Uterine smooth muscle cell (primary cell): ENCODE measurements at places on chromosomes 4 and X. TPM values are rescaled to one million over a fixed set of nuclear protein-coding genes. Genes with fewer than 3 reads are reported as not detected.

Gene SPANXA2
- not detected in 2 replicates for total RNA-seq

Gene UGT2B11
- total RNA-seq: not detected in 2 replicates

Gene CDX4
- total RNA-seq: not detected in 2 replicates

Gene VMA21
- 50.9 and 58.0 TPM in 2 replicates for total RNA-seq

Gene ELK1
- 20.4 and 23.6 TPM in 2 replicates for total RNA-seq

Gene NLRP2B
- total RNA-seq: not detected in 2 replicates

Gene CLNK
- not detected in 2 replicates for total RNA-seq

Gene ODAM
- total RNA-seq: not detected in 2 replicates

Gene FAM47A
- total RNA-seq: not detected in 2 replicates

Gene GAB1
- total RNA-seq: 8.9 and 12.5 TPM in 2 replicates

Gene AFP
- total RNA-seq: 1.2 and 1.7 TPM in 2 replicates

Gene CPE
- 1.00 and 1.3 TPM in 2 replicates for total RNA-seq

Gene ARMCX4
- 8.2 and 9.5 TPM in 2 replicates for total RNA-seq

Gene HSFX3
- not detected in 2 replicates for total RNA-seq

Gene KLB
- not detected in 2 replicates for total RNA-seq

Gene UGT8
- total RNA-seq: 0.62 and 1.00 TPM in 2 replicates

Gene LGI2
- total RNA-seq: 0.12 and 0.22 TPM in 2 replicates
